ENCODE measurements at places on chromosomes 3 and 15.

- no peak for DNase-seq
Observed at GRCh38 chr3:36147934-36148558, 232.3 kb upstream of the STAC start.

DNA sequence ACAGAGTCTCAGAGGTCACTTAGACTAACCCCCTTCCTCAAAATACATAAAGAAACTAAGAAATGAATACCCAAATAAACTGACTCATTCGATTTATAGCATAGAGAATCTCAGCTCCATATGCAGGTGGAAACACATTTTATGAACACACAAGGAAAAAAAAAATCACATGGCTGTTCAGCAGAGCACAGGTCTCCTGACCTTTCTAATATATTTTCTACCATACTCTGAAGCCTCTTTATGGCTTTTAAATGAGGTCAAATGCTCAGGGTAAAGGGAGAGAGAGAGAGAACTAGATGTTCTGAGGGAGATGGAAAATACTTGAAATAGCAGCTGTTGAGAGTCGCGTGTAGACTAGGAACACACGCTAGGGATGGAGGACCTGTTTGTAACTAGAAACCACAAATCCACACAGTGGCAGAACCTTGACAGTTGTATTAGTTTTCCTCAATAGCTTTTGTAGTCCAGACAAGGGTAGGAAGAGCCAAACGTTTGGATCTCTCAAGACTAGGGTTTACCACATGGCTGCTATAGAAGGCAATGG lies 165.3 kb downstream of the FMN1 start:
- no peak for DNase-seq

DNA sequence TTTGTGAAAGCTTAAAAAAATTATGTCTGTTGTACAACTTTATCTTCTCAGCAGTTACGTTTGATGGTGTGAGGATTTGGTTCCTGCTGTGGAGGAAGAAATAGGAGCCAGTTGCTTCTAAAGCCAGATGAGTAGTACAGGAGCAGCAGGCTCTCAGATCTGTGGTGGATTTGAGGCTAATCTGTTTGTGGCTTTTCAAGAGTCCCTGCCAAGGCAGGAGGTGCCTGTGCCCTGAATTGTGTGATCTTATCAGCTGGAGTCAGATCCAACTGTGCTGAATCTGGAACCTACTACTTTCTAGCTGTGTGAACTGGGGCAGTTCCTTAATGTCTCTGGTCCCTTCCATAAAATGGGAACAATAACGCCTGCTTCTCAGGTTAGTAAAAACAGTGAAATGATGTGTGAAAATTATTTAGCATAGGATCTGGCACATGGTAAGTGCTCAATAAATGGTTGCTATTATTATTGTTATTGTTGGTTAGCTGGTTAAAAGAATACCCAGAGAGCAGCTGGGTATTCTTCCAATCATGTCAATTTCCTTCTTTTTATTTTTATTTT lies 7.7 kb downstream of the CLDN11 start:
- no peak for DNase-seq

- no peak for DNase-seq
Observed at GRCh38 chr3:164235289-164236028, 842.8 kb downstream of the SI start.

- DNase-seq: no peak
Observed at GRCh38 chr3:44987332-44987731, 11.3 kb downstream of the EXOSC7 start.

- no peak for DNase-seq
Observed at GRCh38 chr3:160455846-160456245, 6.3 kb upstream of the TRIM59 start.

- DNase-seq: no peak
Observed at GRCh38 chr3:69838696-69839515, 99.6 kb downstream of the MITF start.

DNA sequence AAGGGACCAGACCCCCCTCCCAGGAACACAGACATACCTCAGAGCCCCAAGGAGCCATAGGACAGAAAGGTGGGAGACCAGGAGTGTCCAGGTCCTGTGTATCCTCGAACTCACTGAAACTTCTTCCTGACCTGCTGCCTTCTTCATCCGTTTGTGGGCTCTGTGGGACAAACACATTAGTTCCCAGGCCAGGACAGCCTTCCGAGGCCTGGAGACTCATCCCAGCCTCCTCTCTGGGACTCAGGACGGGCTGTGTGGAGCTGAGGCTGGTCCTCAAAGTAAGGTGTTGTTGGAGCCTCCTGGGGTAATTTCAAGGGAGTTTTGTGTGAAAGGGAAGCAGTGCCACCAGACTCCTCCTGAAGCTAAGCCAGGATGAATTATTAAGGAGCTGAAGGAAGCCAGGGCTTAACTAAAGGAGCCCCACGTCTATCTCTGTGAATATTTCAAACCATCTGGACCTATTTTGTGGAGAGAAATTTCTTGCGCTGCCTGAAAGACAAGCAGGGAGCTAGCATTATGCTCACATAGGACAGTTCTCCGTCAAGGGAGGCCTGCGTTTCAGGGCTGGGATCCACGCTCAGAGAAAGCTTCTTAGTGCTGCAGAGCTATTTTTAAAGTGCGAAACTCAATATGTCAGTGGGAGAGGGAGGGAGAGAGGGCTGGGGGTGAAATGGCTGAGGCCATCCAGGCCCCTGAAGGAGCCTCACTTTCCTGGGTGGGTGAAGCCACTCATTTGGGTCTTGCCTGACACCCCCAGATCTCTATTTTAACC lies 29.8 kb upstream of the PLA2G4E start:
- DNase-seq: no peak

- no peak for DNase-seq
Observed at GRCh38 chr3:71528816-71529215, 54.7 kb downstream of the FOXP1 start.

DNA sequence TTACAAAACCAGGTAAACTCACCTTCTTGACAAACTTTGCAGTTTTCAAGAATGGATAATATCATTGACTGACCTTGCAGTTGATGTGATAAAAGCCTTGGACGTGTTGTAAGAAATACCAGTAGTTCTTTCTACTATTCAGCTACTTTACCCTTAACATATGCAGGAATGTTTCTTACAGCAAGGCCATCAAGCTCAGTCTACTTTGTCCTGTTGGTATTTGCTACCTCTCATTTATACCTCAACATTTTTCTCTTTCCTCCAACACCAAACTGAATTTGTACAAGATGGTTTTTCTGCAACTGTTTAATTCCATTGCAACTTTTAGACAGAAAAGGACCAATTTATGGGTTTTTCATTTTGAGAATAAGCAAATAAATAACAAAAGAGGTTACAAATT lies 147.4 kb upstream of the BCHE start:
- no peak for DNase-seq

DNA sequence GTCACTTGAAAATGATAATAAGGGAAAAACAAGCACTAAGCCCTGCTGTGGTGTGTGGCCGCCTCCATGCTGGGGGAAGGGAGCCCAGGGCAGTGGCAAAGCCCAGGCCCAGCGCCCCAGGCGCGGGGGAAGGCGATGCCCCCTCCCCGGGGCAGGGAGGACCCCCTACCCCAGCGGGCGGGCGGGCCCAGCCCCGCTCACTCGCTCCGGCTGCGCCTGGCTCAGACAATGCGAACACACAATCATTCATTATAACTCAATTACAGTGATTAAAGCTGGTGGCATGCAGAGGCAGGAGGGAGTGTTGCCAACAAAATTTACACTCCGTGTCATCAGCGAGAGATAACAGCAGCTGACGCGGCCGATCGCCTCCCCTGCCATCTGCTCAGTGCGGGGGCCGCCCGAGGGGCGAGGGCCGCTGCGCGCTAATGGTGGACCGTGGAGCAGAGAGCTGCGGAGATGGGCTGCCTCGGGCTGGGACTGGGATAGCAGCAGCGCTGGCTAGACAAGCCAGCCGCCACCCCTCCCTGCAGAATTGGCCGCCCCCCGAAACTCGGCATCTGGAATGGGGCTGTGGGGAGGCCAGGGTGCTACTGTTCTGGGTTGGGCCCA lies 64.1 kb downstream of the TLE3 start:
- no peak for DNase-seq

DNA sequence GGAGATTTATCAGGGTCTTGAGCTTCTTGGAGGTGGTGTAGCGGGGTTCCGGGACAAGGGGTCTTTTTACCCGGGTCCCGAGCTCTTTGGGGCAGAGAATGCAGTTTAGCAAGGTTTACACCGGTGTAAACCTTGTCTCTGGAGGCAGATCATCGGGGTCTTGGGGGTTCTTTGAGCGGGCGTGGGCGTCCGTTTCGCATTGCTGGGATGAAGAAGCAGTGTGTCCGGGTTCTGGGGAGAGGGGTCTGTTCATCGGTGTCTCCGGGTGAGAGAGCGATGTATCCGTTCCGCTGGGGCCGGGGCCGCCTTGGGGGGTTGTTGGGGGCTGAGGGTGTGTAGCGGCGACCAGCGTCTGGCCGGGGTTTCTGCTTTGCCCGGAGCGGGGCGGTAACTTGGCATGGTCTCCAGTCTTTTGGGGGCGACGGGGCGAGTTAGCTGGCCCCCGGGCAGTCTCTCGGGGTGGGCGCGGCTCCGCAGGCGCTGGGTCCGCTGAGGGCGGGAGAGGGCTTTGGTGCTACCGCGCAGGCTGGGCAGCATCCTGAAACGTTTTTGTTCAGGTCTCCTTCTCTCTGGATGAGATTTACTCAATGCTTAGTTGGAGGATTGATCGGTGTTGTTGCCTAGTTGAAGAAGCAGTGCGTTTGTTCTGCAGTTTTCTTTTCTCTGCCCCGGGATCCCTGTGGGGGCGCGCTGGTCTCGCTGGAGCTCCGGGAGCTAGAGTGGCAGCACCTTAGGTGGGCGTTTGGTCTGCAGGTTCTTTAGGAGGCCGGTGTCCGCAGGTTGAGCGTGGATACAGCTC lies 843 bp downstream of the GLCE start:
- DNase-seq: peak; percentile 45

- DNase-seq: no peak
Observed at GRCh38 chr3:44021651-44022594, 219.8 kb upstream of the TOPAZ1 start.

GRCh38 chr3:196694202-196694638 lies 17.8 kb downstream of the CEP19 start:
- DNase-seq: peak; percentile 52

- DNase-seq: no peak
Observed at GRCh38 chr3:71488391-71488809, 95.1 kb downstream of the FOXP1 start.

DNA sequence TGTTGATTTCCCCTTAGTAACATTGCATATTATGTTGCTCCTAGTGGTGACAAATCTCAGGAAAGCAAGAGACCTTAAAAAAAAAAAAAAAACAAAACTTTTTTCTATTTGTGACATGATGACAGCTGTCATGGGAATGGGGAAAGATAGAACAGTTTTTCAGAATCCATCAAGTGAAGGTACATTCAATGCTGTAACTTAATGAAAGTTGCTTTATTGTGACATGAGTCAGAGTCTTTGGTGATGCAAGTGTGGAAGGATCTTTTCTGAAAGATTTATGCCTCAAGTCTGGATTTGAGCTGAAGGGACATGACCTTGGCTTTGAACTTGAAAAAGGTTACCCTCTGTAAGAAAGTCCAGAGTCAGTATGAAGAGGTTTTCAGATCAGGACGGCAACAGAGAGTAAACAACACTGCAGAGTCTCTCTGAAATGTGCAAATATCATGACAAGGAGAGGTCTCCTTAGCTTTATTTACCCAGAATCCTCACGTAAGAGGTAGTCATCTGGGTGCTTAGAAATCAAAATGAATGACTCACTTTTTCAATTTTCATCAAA lies 424.7 kb downstream of the CNTN4 start:
- no peak for DNase-seq

DNA sequence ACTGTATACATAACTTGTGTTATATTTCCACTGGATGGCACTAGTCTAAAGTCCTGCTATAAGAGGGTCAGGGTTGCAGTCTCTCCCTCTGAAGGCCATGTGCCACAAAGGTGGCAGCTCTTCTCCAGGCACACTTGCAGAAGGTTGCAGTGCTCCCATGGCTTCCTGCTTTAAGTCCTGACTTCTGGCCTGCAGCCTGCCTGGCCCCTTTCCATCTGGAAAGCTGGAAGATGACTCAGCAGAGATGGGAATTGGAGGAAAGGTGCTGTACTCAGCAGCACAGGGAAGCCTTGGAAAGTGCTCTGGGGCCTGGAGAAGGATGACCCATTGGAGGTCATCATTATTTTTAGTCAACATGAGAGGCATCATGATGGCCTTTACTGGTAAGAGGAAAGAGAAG lies 40.9 kb upstream of the MRPL3 start:
- no peak for DNase-seq

DNA sequence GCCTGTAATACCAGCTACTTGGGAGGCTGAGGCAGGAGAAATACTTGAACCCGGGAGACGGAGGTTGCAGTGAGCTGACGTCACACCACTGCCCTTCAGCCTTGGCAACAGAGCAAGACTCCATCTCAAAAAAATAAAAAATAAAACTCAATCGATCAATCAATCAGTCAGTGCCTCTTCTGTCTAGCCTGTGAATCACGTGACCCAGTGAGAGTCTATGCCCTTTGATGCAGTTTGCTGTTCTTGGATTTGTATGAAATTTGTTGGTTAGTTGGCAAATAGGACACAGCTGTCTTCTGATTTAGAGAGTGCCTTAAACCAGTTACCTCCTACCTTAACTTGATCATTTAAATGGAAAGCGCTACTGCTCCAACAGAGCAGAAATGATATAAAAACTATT lies 3.6 kb upstream of the RBMS3 start:
- no peak for DNase-seq

GRCh38 chr3:53510508-53510907 lies 16.1 kb downstream of the CACNA1D start:
- no peak for DNase-seq

GRCh38 chr15:73295630-73296286 lies 73.0 kb downstream of the HCN4 start:
- DNase-seq: no peak

- DNase-seq: no peak
Observed at GRCh38 chr3:82100378-82100777, 338.9 kb upstream of the GBE1 start.

GRCh38 chr15:92693691-92694331 lies 38.2 kb upstream of the FAM174B start:
- no peak for DNase-seq

DNA sequence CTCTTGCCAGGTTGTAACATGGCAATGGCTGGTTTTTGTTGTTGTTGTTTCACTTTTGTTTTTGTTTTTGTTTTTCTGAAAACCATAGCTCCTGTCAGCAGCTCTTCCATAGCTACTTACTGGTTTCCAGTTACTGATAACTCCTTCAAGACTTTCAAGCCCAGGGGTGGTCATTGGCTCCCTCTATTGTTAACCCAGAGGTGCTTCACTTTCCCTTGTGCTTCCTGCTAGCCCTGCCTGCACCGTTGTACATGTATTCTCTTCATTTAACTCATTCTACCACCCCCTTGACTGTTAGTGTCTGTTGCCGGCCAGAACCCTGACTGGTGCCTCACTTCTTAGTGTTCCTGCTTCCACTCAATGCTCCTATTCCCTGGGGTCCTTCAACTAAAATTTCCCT lies 4.2 kb upstream of the TRAT1 start:
- peak; percentile 23 for DNase-seq

DNA sequence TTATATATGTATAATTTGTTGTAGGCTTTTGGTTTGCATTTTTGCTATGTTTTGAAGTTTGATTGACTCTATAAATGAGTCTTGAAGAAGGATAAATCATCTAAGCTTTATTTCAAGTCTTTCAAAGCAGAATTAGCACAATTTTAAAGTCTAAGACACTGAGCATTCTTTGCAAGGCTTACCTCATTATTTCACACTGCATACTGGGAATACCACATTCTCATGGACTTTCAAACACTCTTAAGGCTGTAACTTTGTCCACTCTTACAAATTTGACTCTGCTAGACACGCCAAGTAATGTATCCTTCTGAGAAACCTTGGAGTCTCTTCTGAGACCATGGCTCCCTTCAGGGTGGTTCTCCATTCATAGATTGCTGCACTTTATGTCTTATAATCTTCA lies 281.3 kb upstream of the COL8A1 start:
- no peak for DNase-seq

Measured in GM13977 (cell line).